NCI-H1092 treated with DMSO at 0.1 percent for 48 hours (cell line): ENCODE measurements at places on chromosomes 16 and 17.

- DNase-seq, result no peak
Observed at GRCh38 chr17:81341516-81342268, 46.6 kb upstream of the SLC38A10 start.

DNA sequence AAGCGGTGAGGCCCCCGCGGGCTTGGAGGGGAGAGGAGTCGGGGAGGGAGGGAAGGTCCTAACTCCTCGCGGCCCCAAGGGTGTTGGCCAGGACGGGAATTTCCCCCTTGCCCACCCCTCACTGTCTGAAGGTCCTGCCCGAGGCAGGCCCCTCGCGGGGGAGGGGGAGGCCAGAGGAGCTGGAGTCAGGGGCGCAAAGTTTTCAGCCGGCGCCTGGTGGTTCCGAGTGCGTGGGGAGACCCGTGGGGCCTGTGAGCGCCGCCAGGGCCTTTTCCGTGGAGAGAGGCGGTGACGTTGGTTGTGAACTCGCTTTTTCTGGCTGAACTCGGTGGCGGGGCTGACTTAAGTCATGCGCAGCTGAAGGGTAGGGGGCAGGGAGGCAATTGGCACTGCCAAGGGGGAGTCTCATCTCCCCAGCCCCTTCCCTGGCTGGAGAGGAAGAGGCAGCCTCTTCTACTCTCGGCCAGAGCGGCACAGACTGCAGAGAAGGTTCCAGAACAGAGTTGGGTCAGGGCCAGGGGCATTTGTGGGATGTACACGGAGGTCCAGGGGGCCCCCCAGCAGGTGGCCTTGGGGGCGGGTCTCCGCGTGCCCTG lies 1.5 kb downstream of the CACNA1H start:
- no peak for DNase-seq

DNA sequence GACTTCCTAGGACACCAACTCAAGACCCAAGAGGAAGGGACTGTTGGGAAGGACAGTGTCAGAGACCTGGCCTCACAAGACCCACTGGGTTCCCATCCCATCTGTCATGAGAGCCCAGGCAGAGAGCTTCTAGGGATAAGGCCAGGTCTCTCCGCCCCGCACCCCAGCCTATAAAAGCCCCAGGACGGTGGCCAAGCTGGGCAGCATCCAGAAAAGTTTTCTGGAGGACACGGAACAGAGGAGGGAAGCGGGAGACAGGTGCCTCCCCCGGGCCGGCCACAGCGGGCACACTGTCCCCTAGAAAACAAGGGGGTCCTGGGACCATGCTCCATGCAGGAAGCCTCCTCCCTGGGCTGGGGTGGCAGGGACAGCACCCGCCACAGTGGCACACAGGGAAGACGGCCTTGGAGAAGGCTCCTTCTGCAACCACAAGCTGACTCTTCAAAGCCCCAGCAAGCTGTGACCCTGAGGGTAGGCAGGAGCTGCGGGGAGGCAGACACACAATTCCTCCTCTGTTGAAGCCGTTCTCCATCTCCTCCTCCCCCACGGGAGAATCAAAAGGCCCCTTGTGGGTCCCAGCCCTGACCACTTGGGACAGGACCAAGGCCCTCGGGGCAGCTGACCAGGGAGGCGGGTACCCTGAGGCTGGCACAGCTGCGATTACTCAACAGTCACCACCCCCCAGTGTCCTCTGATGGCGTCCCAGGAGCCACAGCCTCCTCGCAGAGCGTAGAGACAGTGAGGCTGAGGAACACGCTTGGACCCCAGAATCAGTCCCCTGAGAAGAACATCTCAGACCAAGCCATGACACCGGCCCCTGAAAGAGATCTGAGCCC lies 26.1 kb downstream of the TRPV3 start:
- DNase-seq, result no peak

DNA sequence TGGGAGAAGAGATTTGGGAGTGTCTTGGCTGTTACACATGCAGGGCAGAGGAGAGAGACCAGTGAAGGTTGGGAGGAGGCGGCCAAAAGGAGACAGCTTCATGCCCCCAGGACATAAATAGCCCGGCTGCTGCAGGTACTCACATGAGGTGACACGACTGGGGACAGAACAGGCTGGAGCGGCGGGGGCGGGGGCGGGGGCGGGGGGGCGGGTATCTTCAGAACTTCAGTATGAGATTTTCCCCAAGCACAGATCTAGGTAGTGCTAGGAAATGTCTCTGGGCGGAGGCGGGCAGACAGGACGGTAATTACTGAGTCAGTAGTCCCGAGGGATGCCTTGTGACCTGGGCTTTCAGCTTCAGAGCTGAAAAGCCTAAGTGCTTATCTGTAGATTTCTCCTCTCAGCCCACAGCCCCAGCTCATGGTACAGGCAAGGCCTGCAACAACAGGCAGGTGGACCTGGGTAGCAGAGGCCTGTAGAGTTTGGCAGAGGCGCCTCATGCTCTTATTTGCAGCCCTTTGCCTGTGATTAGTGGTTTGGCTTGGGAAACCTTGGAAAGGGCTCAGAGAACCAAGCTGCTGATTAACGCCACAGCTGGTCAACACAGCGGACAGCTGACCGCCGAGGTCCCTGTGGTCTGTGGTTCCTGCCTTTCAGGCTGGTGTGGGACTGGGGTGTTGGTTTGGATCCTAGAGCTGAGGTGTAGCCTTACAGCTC lies 24.5 kb downstream of the UNK start:
- DNase-seq, result no peak

GRCh38 chr17:2214047-2214928 lies 89.3 kb downstream of the SMG6 start:
- DNase-seq, result no peak

GRCh38 chr17:40134184-40134583 lies 6.2 kb upstream of the CASC3 start:
- no peak for DNase-seq

- peak; percentile 62 for DNase-seq
Observed at GRCh38 chr16:30651124-30652004, 604 bp downstream of the PRR14 start.

DNA sequence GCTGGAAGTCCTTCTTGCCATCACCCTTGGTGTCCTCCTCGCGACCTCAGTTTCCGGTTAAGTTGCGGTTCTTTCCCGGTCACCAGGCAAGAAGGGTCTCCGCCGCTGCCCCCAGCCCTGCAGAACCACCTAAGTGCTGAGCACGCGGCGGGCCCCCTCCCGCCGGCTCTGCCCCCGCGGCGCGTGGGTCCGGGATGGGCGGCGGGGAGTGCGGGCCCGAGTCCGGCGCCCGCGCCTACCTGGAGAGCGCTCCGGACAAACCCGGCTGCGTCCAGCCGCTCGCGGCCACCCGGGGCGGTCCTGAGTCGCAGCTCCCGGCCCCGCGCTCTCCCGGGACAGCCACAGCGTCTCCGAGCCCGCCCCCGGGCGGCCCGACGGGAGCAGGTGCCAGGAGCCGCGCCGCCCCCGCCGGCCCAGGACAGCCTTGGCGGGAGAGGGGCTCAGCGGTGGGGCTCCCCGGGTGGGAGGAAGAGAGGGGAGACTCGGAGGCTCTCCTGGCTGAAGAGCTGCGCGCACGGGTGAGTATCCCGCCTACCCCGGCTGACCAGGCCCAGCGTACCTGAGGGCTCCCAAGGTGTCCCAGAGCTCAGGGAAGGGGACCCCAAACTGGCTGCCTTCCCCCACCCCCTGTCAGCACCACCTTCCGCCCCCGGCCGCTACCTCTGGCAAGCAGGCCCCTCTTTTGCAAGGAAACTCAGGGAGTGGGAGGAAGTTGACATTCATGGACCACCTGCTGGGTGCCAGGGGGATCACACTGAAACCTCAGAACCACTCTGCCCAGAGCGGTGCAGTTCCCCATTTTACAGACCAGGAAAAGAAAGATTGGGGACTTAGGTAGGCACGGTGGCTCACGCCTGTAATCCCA lies 22.2 kb upstream of the C17orf113 start:
- no peak for DNase-seq

DNA sequence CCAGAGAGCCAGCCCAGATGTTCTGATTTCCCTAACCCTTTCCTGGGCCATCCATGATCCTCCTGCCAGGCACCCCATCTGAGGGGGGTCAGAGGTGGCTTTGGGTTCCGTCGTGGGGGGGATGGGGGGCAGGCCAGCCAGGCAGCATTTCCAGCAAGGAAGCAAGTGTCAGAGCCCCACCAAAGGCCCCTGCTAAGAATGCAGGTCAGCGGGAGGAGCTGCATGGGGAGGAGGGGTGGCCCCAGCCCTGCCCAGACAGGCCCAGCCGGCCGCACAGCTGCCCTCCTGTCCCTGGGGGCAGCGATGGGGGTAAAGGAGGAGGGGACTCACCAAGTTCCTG lies 2.3 kb upstream of the SCRN2 start:
- DNase-seq, result no peak

GRCh38 chr17:60590070-60590469 lies 9.9 kb upstream of the PPM1D start:
- DNase-seq, result no peak

DNA sequence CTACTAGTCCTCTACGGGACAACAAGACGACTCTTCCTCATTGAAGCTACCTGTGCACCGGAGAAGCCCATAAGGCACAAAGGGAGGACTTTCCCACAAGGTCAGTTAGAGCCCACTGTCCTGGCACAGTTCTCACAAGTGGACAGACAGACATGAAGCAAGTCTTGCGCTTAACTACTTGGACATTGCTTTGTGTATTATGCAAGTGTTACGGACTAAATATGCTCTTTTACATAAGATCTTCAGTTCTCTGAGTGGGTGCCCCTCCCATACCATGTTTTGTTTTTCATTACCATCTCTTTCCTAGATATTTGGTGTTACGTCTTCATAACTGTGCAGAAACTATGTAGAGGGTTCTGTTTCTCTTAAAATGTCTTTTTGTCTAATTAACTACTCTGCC lies 18.1 kb downstream of the ANKRD40CL start:
- no peak for DNase-seq

GRCh38 chr17:82788206-82789001 lies 36.5 kb downstream of the TBCD start:
- no peak for DNase-seq

DNA sequence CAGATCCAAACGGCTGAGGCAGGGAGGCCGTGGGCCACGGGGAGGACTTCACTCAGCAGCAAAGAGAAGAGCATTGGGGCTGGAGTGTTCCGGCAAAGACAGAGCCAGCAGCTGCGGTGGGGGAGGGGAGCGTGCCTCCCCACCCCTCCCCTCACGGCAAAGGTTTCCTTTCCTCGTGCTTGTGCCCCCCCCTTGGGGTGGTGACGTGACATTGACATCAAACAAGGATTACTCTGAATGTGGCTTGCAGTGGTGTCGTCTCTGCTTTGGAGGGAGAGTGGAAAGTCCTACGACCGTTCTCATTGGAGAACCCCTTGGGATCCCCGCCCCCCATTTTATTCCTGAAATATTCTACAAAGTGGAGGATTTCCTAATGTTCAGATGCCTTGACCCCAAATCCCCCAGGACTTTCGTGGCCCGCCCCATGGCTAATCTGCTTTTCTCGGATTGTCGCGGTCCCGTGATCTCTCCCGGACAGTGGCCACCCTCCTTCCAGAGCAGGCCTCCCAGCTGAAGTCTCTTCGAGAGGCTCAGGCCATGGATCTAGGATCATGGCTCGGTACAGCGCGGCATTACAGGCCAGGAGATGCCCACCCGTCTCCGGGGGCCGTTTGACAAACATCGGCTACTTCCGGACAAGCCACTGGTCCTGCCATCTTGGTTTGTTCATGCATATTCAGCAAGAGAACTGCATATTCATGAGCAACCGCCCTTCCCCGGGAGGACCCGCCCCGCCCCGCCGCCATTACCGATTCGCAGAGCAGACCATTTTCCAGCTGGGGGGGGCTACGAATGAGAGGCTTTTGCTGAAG lies 705 bp upstream of the POLR2A start:
- DNase-seq, result peak; percentile 97

GRCh38 chr17:76957678-76958464 lies 89.7 kb downstream of the MGAT5B start:
- peak; percentile 13 for DNase-seq

DNA sequence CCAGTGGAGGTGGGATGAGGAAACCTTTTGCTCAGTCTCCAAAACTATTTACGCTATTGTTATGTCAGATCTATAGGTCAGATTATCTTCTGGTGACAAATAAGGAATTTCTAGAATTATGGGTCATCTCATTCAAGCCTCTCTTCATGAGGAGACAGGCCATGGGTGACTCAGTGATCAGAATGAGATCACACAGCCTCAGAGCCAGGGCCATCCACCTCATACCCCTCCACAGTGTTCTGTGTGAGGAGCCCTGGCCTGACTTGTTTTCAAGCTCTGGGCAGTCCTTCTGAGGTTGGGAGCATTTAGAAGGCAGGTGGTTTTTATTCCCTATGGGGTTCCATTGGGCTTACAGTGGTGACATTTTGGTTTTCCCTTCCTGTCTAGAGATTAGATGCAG lies 26.5 kb downstream of the YPEL2 start:
- DNase-seq, result no peak

DNA sequence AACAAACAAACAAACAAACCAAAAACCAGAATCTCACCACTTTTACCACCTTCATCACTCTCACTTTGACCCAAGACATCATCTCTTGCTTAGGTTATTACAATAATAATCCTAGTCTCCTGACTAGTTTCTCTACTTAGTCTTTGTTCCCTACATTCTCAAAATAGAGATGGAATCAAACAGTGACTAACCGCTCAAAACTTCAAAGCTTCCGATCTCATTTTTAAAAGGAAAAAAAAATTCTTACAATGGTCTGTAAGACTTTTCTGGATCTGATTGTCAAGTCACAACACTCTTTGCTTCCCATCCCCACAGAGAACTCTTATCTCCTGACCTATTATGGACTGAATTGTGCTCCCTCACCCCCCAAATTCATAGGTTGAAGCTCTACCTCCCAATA lies 60.9 kb downstream of the SPAG9 start:
- DNase-seq, result no peak

- DNase-seq, result no peak
Observed at GRCh38 chr17:20063665-20064648, 54.8 kb downstream of the SPECC1 start.

- no peak for DNase-seq
Observed at GRCh38 chr16:21021316-21021715, 120.7 kb downstream of the LYRM1 start.

GRCh38 chr16:77788181-77789084 lies at the start of gene VAT1L:
VAT1L (plus strand) TSS chr16:77788564; CDS start chr16:77788683, 119 bp downstream.
- peak; percentile 60 for DNase-seq

DNA sequence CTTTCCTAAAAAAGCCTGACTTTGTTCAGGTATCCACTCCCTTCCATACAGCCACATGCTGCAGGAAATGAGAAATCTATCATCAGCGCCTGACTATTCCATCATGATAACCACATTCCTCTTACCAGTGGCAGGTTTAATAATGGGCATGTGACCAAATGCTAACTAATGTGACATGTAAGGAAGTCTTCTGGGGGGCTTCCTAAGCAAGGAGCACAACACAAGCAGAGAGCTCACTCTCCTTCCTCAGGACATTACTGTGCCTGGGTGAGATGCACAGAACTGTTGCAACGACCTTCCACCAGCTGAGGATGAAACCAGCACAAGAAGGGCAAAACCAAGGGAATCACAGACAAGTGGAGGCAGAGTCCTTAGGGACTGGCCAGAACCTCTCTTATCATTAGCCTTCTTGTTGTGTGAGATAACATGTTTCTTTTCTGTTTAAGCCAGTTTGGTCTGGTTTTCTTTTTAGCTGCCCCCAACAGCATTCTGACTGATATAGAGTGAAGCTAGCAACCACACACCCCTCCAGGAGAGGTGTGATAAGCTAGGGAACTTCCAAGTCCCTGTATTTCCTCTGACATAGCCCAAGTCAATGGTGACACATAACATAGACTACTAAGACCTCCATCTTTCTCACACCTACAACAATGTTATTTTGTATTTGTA lies 16.9 kb downstream of the MYO1D start:
- no peak for DNase-seq

GRCh38 chr16:22681554-22682291 lies 132.2 kb upstream of the HS3ST2 start:
- DNase-seq, result no peak

- no peak for DNase-seq
Observed at GRCh38 chr16:3645504-3646347, 8.8 kb upstream of the DNASE1 start.

GRCh38 chr16:59697761-59698160 lies 963.6 kb upstream of the GOT2 start:
- DNase-seq, result no peak
